ENCODE measurements at places on chromosomes 5 and 9.

DNA sequence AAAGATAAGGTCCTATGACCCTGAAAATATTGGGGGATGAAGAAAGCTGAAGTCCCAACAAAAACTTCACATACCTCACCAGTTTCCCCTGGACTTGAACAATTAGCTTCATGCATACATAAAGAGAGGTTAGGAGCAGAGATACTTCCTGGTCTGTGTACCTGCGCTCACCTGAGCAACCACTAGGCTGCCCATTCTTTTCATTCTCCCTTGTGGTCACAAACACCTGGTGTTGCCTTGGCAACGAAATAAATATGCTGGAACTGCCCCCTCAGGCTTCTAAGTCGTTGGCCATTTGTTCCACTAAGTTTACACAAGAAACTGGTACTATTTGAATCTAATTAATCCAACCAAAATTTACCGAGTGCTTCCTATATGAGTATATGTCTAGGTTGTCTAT lies 18.1 kb downstream of the OTP start:
- DNase-seq: no peak

DNA sequence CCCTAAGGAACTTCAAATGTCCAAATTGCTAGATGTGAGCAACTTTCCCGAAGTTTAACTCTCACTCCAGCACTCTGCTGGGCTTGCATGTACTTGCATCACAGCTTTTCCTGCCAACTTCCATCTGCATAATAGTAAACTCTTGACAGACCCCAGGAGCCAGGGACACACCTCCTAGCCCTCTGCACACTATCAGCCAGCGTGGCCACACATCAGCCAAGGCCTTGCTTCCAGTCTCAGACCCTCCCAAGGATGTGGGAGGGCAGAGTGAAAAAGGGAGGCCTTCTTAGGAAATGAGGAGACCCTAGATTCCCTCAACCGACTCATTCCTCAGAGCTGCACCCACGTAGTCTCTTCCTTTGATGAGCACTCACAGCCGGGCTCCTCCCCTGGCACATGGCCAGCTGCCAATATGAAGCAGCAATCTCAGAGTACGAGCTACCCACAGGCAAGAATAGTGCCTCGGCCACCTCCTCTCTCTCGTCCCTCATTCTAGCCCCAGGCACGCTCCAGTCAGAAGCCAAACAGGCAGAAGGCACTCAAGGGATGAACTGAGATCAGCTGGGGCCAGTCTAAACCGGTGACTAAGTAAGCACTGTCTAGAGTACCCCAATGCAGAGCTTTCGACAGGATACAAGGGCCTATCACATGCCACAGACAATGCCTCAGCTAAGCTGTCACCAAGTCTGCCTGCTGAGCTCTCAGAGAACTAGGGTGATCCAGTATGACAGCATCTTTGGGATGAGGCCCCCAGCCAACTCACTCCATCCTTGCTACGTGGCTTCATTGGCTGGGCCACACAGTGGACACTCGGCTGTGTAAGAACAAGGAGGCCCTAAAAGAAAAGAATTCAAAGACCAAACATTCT lies 2.3 kb downstream of the P4HA2 start:
- no peak for DNase-seq

GRCh38 chr5:2430606-2431005 lies 320.9 kb downstream of the IRX2 start:
- DNase-seq: no peak

DNA sequence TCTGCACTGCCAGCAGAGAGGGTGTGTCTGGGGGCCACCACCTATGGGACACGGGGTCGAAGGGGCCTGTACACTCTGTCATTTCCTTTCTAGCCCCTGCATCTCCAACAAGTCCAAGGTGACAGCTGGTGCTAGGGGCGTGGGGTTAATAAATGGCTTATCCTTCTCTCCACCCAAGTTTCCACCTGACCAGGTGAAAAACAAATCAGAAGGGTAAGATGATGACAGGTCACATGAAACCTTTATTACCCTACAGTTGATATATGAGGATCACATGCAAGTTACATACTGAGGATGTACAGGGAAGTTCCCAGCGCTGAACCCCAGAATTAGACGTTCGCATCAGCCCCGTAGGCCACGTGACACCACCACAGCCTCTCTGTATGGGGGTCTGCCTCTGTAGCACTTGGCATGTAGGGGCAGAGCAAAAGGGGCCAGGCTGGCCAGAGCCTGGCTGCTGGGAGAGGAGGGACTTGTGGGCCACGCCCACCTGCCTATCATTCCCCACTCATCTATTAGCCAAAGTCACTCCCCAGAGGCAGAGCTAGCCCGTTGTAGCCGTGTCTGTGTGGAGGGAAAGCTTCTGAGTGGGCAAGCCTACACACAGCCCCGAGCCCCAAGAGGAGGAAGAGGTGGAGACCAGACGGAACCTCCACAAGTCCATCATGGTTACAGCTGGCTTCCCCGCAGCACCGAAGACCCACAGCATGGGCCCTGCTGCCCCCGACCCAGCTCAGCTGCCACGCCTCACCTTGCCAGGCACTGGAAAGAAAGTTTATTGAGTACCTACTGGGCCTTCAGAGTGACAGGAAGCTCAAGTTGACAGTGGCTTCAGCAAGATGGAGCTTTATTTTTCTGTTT lies 2.2 kb downstream of the TMEM141 start:
- no peak for DNase-seq

- DNase-seq: no peak
Observed at GRCh38 chr5:60101573-60101972, 208.0 kb upstream of the PDE4D start.

DNA sequence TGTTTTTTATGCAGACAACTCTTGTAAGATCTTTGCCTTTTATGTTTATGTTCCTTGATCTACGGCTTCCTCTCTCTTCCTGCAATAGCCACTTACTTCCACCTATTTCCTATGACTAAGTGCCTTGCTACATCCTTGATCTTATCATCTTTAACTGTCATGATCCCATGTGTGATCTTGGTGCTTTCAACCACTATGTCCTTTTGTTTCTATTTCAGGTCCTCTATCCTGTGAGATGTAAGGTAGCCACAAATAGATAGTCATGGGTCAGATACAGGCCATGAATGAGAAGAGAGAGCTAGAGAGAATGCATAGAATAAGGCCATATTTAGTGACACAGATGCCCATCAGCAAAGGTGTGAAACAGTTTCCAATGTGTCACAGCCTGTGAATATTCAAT lies 243.6 kb upstream of the HAPLN1 start:
- DNase-seq: no peak

GRCh38 chr9:100099722-100100042 lies 639 bp downstream of the INVS start:
- DNase-seq: peak; percentile 42
